Stimulated activated CD8-positive, alpha-beta memory T cell treated with anti-CD3 and anti-CD28 coated beads, Interleukin-12 subunit alpha, Interleukin-12 subunit beta, amount 100 ng/mL, for 4 hours (primary cell): ENCODE measurements at places on chromosomes 2 and 18.

- no peak for DNase-seq
Observed at GRCh38 chr2:122748552-122749011, 993.1 kb downstream of the TSN start.

- no peak for DNase-seq
Observed at GRCh38 chr2:7015007-7015950, 98.1 kb downstream of the RNF144A start.

- DNase-seq: no peak
Observed at GRCh38 chr2:68709421-68709911, 25.1 kb upstream of the ARHGAP25 start.

- DNase-seq: no peak
Observed at GRCh38 chr2:240529344-240529999, 28.3 kb downstream of the ANKMY1 start.

- DNase-seq: no peak
Observed at GRCh38 chr18:8559612-8560186, 49.5 kb upstream of the RAB12 start.

GRCh38 chr2:222833410-222833809 lies 27.4 kb upstream of the ACSL3 start:
- DNase-seq: no peak
